Breast epithelium (tissue), 4 donors: ENCODE measurements at places on chromosomes 4 and X.
A peak's percentile ranks its signal among the peaks of the same experiment; 100 is the strongest.

- no peak for DNase-seq
Observed at GRCh38 chr4:75069493-75070074, 136.7 kb downstream of the PARM1 start.

- DNase-seq, result no peak
Observed at GRCh38 chr4:82138374-82138773, 235.4 kb downstream of the HNRNPD start.

DNA sequence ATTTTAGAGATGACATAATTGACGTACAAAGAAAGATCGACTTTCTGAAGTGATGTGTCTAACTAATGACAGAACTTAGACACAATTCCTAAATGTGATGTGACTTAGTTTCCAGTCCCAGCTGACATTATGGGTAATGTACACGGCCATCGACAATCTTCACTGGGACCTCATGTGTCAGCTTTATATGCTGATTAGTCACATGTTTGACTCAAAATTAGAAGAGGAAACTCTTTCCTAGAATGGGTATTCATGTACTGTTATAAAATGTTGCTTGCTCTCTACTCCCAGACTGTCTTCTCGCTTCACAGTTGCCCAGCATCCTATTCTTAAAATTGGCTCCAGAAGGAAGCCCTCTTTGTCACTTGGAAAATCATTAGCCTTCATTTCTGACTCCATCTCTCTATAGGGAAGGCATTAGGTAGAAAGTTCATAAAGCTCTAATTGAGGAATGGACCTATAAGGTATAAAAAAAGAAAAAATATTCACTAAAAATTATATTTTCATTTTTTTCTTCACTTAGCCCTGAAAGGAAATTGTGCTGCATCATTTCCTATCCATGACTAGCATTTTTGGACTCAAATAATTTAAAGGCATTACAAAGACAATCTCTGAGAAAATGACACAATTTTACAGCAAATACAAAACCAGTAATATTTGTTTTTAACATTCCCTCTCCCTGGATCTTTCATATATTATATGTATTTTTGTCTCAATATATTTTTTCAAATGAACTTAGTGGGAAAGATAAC, 554.6 kb downstream of the INPP4B start:
- DNase-seq, result no peak

DNA sequence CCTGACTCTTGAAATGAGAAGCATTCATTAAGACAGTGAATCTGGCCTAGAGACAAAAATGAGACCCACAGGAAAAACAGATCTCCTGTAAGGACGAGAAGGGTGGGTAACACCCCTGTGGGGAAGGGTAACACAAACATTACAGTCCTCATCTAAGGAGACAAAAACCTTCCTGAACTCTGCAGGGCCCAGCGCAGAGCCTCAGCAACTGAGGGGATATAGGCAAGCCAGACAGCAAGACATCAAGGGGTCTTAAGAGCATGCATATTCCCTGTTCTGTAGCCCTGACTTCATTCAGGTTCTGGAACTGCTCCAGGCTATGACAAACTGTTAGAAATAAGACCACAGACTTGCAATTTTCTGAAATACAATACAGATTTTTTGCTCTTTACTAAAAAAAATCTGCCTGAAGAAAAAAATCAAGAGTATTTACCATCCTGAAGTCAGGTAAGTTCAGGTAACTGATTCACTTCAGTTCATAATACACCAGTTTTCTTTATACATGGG, 15.5 kb downstream of the COX18 start:
- DNase-seq, result no peak

GRCh38 chr4:77893451-77893850, 30.8 kb downstream of the MRPL1 start:
- DNase-seq, result no peak

- no peak for DNase-seq
Observed at GRCh38 chr4:4607336-4608213, 65.7 kb upstream of the STX18 start.

GRCh38 chr4:7759216-7759615, 180.4 kb downstream of the AFAP1 start:
- DNase-seq, result no peak

- DNase-seq, result no peak
Observed at GRCh38 chr4:176964116-176964691, 171.5 kb upstream of the VEGFC start.

DNA sequence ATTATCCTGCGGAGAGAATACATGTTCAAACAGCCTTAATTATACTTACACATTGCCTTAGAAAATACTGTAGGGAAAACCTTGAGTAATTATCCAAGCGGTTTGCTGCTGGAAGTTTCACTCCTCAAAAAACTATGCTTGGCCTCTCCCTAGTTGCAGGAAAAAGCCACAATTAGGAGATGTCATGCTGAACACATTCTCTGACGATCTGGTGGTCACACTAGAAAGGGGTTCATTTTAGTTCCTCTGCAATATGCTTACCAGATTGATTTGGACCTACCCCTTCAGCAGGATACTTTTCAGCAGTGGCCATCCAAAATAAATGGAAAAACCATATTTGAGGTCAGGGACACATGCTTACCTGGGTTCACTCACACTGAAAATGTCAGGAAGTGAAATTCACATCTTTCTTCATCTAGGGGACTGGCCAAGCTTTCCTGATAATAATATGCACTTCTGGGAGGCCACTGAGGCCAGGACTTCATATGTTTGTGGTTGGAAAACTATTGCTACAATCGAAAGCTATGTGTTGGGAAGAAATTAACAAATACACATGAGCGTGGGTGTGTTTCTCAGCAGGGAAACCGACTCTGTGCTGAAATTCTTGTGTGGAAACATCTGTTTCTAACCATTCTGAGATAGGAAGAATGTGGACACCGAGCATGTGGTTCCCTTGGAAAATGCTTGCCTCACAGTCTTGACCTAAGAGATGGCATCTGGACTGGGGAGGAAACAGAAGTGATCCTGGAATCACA, 68.8 kb downstream of the ATXN3L start:
- DNase-seq, result no peak

- DNase-seq, result no peak
Observed at GRCh38 chrX:136626237-136626636, 21.7 kb upstream of the CD40LG start.

DNA sequence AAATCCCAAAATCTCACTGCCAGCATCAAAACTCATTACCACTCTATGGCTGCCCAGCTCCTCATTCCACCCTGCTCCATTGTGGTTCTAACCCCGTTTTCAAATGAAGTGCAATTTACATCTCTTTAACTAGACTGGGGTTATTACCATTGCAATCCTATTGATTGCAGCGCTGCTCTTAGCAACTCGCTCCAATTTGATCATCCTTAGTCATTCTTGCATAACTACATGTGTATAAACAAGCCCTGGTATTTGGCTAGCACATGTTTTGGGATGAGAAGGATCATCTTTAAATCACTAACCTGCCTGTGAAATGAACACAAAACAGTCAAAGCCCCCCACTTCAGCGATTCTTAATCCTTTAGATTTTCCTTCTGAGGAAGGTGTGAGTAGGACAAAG, 340.1 kb upstream of the PPARGC1A start:
- no peak for DNase-seq

GRCh38 chr4:100641336-100641735, 123.5 kb upstream of the EMCN start:
- DNase-seq, result no peak

- DNase-seq, result no peak
Observed at GRCh38 chrX:69024161-69024736, 141.0 kb downstream of the PJA1 start.

GRCh38 chr4:40458109-40458508, 123.0 kb downstream of the CHRNA9 start:
- DNase-seq, result no peak

- no peak for DNase-seq
Observed at GRCh38 chr4:59553063-59553720, 1646.9 kb upstream of the ADGRL3 start.

GRCh38 chrX:154437971-154438893, 1.3 kb downstream of the GDI1 start:
- no peak for DNase-seq

DNA sequence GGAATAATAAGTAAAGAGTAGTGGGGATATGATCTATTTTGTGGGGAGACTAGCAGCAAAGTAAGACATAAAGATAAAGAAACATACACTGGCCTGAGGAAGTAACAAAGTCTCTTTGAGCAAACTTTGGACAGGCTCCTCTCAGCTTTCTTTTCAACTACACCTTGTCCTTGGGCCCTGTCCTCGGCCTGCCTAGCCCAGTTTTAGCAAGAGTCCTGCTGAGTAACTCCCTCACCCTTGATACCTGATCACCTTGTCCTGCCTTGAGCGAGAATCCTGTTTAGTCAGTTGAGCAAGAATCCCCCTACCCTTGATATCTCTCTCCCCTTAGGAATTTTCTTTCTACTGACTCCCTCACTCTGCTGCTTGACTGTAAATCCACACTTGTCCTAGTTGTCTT, 11.5 kb downstream of the HNRNPH2 start:
- no peak for DNase-seq

- no peak for DNase-seq
Observed at GRCh38 chrX:24292353-24292752, 21.5 kb downstream of the SUPT20HL2 start.

DNA sequence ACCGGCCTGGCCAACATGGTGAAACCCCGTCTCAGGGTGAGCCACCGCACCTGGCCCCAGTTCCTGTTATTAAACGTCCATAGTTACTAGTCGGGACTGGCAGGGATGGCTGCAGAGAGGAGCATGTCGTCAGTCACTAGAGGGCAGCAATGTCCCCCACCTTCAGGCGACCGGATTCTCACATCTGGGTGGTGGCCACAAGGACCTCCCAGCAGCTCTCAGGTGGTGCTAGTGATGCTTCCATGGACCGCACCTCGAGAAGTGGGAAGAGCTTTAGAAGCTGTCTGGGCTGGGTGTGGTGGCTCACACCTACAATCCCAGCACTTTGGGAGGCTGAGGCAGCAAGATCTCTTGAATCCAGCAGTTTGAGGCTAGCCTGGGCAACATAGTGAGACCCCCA, 13.3 kb upstream of the IL3RA start:
- no peak for DNase-seq

DNA sequence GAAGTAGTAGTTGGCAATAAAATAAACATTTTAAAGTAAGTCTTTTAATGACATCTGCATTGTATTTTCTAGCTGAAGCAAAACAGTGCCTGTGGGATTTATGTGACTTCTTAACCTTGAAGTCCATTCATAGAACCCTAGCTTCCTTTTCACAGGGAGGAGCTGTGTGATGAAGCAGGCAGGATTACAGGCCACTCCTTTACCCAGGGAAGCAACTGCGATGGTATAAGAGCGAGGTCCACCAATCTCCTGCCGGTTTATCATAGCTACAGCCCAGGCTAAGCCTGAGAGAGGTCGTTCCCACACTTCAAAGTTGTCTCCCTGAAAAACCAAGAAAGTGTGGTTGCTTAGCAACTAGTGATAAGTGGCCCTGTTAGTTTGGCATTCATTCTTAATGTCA, 7.0 kb downstream of the RPL36A start:
- no peak for DNase-seq

DNA sequence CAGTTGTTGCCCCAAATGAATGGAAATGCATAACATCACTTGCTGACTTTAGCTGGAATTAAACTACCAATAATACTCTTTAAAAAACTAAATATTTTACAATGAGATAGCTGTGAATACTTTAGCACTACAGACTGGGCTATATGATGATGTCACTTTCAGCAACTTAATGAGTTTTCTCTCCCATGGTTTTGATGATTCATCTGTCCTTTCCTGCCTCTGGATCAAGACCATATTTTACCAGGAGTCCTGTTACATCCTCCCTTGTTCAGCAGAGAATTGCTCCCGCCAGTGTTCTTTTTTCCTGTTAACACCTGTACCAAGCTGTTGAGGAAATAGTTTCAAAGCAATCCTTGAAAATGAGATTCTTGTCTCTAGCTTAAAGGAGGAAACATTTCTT, 543.0 kb downstream of the SPRY1 start:
- DNase-seq, result no peak

- DNase-seq, result peak; percentile 34
Observed at GRCh38 chrX:118495061-118495921, at the start of gene DOCK11. DOCK11 (plus strand) TSS chrX:118495815; CDS start chrX:118495972, 157 bp downstream.

DNA sequence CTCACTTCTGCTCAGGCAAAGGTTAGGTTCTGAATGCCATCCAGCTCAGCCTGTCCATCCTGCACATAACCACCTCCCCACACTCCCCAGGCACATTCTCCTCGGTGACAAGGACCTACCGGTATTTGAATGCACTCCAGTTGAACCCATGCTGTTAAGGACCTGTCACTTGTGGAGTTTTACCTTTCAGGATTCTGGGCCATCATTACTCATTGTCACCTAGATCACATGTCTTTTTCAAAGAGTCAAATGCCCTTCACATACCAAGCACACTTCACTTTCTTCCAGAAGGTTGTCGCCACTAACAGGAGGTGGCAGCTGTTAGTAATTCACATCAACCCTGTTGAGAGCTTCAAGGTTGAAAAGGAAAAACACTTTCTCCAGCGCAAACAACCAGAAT, 218.3 kb downstream of the SOWAHB start:
- DNase-seq, result no peak

DNA sequence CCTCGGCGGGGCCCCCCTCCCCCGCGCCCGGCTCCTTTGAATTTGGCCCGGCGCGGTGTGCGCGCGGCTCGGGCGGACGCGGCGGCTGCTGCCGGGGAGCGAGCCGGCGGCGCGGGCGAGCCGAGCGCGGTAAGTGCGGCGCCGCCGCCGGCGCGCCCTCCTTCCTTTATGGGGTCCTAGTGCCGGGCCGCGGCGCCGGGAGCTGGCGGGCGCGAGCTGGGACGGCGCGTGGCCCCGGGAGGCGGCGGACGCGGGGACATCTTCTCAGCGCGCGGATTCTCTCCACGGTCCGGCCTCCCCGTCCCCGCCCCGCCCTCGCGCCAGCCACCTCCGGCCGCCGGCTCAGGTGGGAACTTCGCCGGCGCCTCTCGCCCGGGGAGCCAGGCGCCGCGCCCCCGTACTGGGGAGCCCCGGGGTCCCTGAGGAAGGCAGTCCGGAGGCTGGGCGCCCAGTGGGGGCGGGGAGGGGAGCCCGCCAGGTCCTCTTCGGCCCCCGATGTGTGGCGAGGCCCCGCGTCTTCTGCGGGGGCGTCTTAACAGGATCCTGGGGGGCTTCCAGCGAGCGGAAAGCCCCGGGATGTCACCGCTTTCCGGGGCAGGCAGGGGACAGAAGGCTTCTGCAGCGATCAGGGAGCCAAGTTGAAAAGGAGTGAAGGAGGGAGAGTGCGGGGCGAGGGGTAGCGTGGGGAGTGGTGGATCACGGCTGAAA, 98.4 kb upstream of the TENM3 start:
- no peak for DNase-seq

DNA sequence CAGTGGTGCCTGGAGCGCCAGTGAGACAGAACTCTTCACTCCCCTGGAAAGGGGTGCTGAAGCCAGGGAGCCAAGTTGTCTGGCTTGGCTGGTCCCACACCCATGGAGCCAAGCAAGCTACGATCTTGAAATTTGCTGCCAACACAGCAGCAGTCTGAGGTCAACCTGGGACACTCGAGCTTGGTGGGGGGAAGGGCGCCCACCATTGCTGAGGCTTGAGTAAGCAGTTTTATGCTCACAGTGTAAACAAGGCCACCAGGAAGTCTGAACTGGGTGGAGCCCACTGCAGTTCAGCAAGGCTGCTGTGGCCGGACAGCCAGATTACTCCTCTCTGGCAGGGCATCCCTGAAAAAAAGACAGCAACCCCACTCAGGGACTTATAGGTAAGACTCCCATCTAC, 149.5 kb downstream of the EDA2R start:
- DNase-seq, result no peak

- no peak for DNase-seq
Observed at GRCh38 chr4:48669086-48669485, 111.0 kb downstream of the FRYL start.

- DNase-seq, result no peak
Observed at GRCh38 chrX:129347291-129347690, 176.0 kb downstream of the SMARCA1 start.
